ENCODE measurements at places on chromosomes 1 and 21.

GRCh38 chr1:198359024-198359653, 181.3 kb downstream of the ATP6V1G3 start:
- DNase-seq: no peak

DNA sequence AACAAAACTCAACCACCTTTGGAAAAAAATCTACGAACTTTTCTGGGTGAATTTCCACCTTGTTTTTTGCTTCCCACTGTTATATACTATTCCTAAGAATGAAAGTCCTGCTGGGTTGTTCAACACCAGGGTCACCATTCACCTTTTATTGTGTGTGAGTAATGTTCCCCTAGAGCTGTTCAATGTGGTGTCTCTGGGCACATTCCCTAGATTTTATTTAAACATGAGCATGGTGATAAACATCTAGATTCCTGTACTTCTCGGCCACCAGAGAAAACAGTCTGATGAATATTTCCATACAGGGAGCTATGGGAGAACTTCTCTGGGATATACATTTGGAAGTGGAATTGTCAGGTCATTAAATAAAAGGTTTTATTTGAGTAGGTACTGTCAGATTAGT, 13.0 kb downstream of the FMN2 start:
- no peak for DNase-seq

DNA sequence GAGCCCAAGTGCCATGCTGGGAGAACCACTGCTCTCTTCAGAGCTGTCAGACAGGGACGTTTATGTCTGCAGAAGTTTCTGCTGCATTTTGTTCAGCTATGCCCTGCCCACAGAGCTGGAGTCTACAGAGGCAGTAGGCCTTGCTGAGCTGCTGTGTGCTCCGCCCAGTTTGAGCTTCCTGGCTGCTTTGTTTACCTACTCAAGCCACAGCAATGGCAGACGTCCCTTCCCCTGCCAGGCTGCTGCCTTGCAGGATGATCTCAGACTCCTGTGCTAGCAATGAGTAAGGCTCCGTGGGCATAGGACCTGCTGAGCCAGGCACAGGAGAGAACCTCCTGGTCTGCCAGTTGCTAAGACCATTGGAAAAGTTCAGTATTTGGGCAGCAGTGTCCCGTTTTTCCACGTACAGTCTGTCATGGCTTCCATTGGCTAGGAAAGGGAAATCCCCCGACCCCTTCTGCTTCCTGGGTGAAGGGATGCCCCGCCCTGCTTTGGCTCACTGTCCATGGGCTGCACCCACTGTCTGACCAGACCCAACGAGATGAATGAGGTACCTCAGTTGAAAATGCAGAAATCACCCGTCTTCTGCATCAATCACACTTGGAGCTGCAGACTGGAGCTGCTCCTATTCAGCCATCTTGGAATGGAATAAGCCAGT, 31.9 kb downstream of the CYP4B1 start:
- DNase-seq: no peak

GRCh38 chr1:113453771-113454083, 63.4 kb downstream of the MAGI3 start:
- no peak for DNase-seq

GRCh38 chr21:16070207-16070651, 340.4 kb downstream of the USP25 start:
- DNase-seq: no peak

Data from right kidney (tissue), 9 donors.